Left kidney (tissue), 8 donors: ENCODE measurements at places on chromosomes 1 and 21. TPM values are rescaled to one million over a fixed set of nuclear protein-coding genes. Genes with fewer than 3 reads are reported as not detected.

Gene ZCCHC17
- polyA plus RNA-seq = 53.9 TPM

Gene FNDC5
- polyA plus RNA-seq = 44.6 TPM

DNA sequence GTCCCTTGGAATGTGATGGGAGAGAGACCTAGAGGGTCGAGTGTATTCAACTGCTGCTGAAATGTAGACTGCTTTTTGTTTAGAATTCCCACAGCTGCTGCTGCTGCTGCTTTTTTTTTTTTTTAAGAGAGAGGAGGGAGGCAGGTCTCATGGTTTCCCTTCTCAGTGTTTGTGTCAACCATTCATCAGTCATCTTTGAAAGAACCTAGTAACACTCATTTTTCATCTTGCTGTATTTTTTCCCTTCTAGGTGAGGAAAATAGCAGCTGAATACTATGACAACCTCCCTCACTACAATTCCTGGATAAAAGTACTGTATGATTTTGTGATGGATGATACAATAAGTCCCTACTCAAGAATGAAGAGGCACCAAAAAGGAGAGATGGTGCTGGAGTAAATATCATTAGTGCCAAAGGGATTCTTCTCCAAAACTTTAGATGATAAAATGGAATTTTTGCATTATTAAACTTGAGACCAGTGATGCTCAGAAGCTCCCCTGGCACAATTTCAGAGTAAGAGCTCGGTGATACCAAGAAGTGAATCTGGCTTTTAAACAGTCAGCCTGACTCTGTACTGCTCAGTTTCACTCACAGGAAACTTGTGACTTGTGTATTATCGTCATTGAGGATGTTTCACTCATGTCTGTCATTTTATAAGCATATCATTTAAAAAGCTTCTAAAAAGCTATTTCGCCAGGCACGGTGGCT, 9.2 kb downstream of the DEGS1 start:
- no peak for DNase-seq

Gene RAB42
- polyA plus RNA-seq = 2.0 TPM

Gene C1QC
- polyA plus RNA-seq = 8.8 TPM

Gene PLCH2
- polyA plus RNA-seq = 0.80 TPM
